ENCODE measurements at places on chromosomes 7 and 10.

GRCh38 chr7:343227-343822 is 53.4 kb downstream of the FOXL3 start:
- DNase-seq = no peak

- DNase-seq = no peak
Observed at GRCh38 chr7:97226541-97226940, 109.0 kb downstream of the SDHAF3 start.

DNA sequence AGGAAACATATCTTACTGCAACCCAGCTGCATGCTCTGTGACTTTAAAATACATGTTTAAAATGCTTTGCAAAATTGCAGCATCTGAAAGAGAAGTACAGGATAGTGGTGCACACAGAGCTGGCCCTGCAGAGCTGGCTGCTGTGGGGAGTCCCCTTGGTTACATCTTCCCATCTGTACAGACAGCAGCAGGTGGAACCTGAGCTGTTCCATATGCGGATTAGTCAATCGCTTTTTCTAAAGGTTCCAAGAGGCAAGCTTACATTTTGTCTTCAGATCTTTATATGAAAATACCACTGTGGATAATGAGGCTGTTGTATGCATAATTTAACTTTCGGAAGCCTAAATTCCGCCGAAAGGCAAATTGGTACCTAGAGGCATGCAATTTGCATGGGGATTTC is 444.1 kb downstream of the NRG3 start:
- no peak for DNase-seq

DNA sequence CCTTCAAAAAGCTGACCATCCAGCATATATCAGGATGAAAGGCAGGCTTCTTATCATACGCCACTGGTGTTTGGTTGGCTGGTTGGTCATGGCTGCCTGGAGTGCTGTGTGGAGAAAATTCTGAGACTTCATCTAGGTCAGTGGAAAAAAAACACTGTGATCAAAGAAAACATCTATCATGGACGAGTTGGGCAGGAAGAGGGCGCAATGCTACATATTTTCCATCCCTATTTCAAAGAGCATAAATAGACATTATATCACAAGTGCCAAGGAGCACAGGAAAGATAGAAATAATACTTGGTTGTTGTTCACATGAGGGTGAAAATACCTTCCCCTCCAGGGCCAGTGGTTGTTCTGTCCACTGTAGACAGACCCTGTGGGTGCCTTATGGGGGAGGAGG is 128.4 kb upstream of the PLPP4 start:
- DNase-seq = no peak

- DNase-seq = no peak
Observed at GRCh38 chr10:43820663-43821062, 172.0 kb upstream of the ZNF32 start.

GRCh38 chr7:157771-158625 is 34.4 kb upstream of the FAM20C start:
- no peak for DNase-seq

DNA sequence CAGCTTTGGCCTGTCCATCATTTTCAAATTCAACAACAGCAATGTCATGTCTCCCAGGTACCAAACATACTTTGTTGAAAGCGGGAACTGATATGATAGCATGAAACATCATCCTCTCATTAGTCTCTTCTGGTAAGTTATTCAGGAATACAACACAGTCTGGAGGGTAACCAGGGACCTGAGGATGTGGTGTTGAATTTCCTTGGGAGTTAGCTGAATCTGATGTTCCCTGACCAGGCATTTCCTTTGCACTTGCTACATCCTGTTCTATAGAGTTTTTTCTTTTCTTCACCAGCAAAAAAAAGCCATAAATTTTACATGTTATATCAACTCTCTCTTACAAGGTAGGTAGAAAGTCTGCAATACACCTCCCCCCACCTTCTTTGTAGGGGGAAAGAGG is 97.8 kb upstream of the AFAP1L2 start:
- DNase-seq = no peak

- DNase-seq = no peak
Observed at GRCh38 chr10:104483582-104483981, 129.9 kb downstream of the CFAP58 start.

DNA sequence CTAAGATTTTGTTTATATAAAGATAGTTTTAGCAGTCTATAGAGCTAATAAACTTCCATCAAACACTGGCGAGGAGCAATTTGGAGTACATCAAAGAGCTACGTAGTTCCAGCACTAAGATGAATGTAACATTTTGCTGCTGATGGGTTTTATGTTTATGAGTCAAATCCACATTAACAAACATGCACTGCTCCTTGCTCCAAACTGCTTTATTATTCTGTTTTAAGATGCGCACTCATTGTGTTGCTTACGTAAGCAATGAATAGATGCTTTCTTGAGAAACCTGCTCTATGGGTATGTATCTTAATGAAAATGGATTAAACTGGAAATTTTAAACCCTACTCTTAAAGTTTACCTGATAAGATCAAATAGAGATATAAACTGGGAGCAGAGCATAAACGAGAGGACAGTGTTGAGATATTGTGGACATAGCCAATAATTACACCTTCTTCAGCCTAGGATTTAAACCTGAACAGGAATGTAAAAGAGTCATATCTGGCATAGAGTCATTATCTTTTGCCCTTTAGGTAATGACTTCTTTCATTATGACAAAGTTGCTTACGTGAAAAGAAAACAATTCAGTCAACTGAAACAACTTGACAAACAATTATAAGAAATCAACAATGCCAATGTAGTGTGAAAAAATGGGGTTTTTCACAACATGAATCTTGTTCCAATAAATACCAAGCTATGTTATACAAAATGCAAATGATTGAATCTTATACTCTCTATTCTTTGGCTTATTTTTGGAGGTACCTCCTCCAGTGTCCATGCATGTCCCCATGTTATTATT is 153.5 kb upstream of the MTPN start:
- DNase-seq = no peak

- no peak for DNase-seq
Observed at GRCh38 chr7:130365511-130366441, 14.5 kb upstream of the CPA1 start.

GRCh38 chr7:148717266-148717793 is 18.6 kb downstream of the CUL1 start:
- DNase-seq = no peak

- DNase-seq = no peak
Observed at GRCh38 chr7:27916372-27916771, 176.4 kb downstream of the TAX1BP1 start.

GRCh38 chr10:117725993-117726392 is 183.4 kb downstream of the EMX2 start:
- no peak for DNase-seq

DNA sequence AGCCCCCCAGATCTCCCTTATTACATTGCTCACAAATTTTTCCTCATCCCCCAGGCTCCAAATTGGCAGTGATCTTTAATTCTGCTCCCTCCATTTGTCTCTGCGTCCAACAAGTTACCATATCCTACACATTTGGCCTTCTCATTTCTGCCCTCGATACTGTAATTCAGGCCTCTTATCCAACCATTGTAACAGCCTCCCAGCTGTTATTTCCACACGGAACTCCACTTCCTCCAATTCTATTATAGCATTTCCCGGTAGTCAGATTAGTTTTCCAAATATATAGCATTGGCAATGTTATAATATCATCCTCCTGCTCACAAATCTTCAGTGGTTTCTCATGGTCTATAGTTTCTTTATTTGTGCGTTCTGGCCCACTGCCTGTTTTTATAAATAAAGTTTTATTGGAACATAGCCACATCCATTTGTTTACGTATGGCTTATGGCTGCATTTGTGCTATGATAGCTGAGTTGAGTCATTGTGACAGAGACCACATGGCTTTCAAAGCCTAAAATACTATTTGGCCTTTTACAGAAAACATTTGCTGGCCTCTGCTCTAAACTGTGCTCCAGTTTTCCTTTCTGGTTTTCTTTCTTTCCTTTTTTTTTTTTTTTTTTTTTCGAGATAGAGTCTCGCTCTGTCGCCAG is 126.5 kb upstream of the ZNF438 start:
- DNase-seq = no peak

DNA sequence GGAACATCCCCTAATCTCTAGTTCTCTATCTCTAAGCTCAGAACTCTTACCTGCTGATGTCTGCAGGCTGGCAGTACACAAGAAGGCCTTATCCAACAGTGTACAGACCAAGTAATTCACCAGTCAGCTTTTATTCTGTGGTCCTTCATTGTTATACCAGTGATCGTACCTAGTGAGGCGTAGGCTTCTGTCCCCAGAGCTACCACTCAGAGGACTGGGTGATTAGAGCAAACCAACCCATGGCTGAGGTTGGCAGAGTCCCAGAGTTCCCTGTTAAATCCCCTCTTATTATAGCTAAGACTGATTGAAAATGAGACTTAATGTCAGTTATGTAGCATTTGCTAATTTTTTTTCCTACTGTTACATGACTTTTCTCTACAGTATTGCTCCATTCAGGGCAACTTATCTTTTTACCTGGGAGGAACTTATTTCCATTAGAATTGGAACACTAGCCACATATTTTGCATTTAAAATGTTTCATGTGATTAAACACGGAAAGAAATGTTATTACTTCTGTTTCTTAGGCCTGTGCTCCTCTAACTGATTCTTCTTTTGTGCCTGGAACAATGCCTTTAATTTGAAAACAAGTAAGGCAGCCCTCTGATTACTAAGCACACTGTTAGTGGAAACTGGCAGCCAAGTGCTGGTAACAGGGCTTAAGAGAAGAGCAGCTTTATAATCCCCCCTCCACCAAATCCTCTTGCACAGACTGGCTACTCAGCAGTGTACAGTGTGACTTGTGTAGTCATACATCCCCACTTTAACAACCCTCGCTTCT is 127.2 kb downstream of the LRRC4 start:
- no peak for DNase-seq

DNA sequence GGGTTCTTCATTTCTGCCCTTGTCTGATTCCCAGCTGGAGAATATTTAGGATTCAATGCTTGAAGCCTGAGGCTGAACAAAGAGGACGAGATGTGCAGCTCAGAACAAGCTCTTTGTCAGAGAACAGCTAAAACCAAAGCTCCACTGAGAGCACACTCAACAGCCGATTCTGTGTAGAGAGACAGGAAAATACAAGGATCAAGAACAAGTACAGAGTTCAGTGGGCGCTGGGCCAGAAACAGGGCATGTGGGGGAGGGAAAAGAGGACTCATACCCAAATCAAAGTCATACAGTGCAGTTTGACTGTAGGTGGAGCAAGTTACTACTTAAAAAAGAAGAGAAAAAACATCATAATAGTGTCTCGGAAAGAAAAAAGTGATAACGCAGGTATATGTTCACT is at the start of gene AGMO:
TSS of gene AGMO (minus strand) at position 181 of the 400 bp plus-strand sequence.
- no peak for DNase-seq

DNA sequence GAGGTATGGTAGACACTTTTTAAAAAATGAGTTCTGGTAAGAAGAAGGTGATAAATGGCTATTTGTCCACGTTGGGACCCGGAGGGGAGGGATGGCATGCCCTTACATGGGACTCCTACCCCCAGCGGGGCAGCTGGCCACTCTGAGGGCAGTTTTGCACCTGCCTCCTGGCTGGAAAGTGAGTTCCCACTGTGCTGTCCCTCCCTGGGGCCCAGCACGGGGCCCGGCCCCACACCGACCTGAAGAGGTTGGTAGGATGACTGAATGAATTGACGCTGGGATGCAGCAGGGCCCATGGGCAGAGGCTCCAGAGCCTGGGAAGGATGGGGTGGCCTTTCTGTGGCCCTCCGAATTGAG is 601 bp upstream of the AEBP1 start:
- DNase-seq = no peak

GRCh38 chr10:33559105-33559504 is 224.6 kb upstream of the NRP1 start:
- peak; percentile 8 for DNase-seq

GRCh38 chr7:55425141-55425752 is 60.1 kb downstream of the LANCL2 start:
- no peak for DNase-seq

GRCh38 chr10:132302421-132303310 is 5.1 kb downstream of the STK32C start:
- DNase-seq = no peak

GRCh38 chr10:88037623-88038022 is 174.2 kb downstream of the PTEN start:
- DNase-seq = no peak

GRCh38 chr7:44976746-44977196 is 2.0 kb downstream of the MYO1G start:
- DNase-seq = no peak

DNA sequence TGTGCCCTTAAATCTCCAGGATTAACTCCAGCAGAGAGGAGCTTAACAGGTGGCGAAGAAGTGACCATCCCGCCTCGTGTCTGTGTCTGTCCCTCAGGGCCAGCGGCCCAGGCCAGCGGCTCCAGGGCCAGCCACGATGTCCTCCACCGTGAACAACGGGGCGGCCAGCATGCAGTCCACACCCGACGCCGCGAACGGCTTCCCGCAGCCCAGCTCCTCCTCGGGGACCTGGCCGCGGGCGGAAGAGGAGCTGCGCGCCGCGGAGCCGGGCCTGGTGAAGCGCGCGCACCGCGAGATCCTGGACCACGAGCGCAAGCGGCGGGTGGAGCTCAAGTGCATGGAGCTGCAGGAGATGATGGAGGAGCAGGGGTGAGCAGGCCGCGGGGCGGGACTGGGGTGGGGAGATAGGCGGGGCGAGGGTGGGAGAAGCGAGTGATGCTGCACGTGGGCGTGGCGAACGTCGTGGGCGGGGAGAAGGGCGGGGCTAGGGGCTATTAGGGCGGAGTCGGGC is 33.3 kb downstream of the SRRM3 start:
- DNase-seq = no peak

DNA sequence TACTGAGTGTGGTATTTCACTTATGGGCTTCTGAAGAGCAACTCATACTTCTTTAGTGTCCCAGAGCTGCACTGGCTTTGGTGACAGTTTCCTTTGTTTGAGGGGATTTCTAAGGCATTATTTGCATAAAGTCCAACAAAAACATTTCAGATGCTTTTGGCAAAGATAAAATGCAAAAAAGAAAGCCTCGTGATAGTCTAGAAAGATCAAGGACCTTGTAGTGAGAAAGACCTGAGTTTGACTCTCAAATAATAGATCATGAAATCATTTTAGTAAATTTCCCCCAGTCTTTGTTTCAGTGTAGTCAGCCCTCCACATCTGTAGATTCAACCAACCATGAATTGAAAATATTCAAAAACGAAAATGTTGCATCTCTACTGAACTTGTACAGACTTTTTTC is 107.4 kb downstream of the EEPD1 start:
- DNase-seq = no peak

DNA sequence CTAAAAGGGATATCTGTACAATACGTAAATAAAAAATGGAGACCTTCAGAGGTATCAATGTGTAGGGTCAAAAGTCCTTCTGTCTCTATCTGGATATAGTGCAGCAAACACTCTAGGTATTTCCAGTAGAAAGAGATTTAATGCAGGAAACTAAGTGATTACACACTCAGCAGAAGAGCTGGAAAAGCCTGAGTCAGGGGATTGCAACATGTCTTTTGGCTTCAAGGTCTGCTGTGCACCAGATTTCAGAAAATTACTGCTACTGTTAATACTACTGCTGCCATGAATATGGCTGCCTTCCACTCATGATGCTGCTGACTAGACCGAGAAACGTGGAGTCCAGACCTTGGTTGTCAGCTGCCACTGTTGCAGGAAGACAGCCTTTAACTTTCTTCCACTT is 94.9 kb upstream of the DLX6 start:
- no peak for DNase-seq

All from HS-27A (cell line).